ENCODE measurements at places on chromosomes 7 and 10.
A peak's percentile ranks its signal among the peaks of the same experiment; 100 is the strongest.

DNA sequence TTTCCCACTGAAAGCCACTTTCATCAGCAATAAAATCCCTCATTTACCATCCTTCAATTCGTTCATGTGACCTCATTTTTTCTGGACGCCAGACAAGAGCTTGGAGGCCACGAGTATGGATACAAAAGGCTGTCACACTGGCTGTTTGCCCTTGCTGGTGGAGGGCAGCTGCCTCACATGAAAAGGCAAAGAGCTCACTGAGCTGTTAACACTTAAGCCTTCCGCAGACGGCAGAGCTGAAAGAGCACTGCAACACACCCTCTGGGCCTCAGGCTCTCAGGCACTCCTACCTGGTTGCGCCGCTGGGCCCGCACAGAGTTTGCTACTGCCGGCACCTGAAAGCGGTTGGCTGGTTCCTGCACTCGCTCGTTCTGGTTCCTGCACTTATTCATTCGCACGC lies 193.5 kb downstream of the CFTR start:
- DNase-seq: peak; percentile 74

- no peak for DNase-seq
Measured at GRCh38 chr10:77368006-77368405, 269.6 kb downstream of the KCNMA1 start.

DNA sequence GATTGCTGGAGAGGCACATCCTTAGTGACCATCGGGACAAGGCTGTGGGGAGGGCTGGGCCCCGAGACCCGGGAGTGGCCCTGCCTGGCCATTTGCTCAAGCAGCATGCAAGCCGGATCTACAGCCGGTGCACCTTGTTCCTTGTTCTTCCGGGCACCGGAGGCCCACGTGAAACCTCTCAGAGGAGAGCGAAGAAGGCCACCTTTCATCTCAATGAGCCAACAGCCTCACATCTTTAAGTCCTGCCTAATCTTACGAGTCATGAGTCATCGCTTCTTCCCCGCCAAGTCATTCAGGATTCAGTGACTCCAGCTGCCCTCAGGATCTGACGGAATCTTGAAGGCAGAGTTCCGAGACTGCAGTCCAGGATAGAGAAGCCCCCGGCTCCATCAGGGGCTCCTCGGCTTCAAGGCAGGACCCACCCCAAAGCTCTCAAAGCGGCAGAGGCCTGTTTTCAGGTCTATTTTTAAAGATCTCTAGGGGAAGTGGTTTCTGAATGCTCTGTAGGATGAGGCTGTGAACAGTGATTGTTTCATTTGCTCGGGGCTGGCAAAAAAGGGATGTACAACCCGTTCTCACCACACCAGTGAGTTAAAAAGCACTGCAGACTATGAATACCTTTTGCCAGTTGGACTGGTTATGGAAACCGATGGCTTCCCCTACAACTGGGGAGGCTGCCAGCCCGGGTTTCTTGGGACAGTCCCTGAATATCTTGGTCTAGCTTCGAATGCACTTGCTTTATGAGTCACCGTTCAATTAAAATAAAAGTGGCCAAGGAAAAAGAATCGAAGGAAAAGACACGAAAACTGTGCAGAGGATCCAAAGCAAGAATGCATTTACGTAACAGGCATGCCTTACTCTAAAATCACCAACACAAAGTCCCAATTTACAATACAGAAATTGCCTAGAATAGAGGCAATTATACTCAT lies 57.2 kb upstream of the ECHDC3 start:
- peak; percentile 87 for DNase-seq

GRCh38 chr7:153381275-153382040 lies 621.9 kb downstream of the ACTR3B start:
- peak; percentile 40 for DNase-seq

DNA sequence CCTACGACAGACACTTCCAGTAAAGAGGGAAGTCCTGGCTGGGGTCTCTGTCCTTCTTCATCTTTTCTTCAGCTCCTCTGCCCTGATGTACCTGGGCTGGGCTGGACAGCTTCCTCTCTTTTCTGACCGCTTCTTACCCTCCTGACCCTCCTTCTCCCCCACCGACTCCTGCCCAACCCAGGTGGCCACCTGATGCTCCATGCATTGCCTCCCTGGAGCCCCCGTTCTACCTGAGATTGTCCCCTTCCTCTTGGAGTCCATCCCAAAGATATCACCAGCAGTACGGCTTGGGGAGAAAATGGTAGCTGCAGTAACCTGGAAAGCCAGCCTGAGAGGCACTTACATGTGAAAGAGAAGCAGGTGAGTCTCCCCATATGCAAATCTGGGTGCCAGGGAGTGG lies 566.3 kb downstream of the TCERG1L start:
- DNase-seq: no peak

GRCh38 chr7:98935811-98936210 lies 57.5 kb downstream of the TRRAP start:
- DNase-seq: no peak

- no peak for DNase-seq
Measured at GRCh38 chr7:86904949-86905834, 154.3 kb downstream of the ELAPOR2 start.

DNA sequence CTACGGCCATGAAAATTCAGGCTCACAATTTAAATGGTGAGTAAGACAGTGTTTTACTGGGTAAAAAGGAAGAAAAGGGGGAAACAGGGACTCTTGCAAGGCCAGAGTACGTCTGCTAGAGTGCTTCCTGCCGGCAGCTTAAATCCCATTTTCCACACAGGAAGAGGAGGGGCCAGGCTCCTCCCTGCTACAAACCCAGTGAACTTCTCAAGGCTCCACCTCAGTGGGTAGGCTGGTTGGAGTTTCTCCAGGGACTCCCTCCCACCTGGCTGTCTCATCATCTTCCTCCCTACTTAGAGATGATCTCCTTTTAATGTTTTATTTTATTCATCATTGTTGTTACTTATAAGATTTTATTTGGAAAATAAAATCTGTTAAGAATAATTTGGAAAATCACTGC lies 62.6 kb upstream of the SEMA3C start:
- DNase-seq: no peak

DNA sequence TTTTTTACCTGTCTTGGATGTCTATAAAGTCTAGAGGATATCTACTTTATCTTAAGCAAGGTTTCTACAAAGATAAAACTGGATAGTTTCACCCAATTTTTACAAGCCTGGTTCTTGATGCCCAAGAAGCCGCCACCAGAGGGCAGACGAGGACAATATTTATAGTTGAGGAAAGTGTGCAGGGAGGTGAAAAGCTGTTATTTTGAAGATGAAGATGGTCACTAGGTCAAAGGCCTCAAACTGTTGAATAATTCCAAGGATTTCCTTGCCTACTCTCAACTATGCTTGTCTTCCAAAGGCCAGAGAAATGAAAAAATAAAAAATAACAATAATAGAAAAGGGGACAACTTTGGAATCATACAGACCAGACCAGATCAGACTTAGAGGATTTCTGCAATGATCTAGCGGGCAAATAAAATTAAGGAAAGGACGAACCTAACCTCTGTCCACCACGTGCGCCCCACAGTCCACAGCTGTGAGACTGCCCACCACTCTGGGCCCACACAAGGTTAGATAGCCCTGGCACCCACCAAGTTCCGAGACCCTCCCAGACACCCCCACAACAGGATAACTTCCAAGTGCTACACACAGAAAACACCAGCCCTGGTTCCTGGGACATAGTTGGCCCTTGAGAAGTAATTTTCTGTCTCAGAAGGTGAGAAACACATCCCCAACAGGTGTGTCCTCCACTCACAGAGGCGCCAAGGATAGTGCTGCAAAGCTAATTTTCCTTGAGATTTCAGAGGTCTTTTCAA lies 2.8 kb downstream of the PKD1L1 start:
- peak; percentile 98 for DNase-seq

- DNase-seq: peak; percentile 97
Measured at GRCh38 chr10:110918269-110918642, 724 bp downstream of the BBIP1 start.

Measured in mucosa of descending colon (tissue), 3 donors.